ENCODE measurements at places on chromosomes 2 and 18.

DNA sequence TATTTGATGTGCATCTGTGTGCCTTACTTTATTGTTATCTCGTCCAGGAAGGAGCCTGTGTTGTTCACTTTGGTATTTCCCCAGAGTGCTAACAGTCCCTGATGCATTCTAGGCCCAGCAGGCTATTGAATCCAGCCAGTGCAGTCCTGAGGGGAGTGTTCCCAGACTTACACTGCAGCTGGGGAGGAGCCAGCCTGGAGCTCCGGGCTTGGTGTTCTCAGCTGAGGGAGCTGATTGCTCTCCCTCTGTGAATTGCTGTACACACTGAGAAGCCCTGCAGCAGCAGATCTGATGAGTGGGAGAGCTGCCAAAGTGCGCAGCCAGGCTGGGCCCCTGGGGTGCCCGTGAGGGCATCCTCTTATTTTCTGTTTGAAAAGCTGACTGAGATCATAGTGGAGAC lies 159.2 kb downstream of the GALNT3 start:
- peak; percentile 93 for DNase-seq

- DNase-seq = no peak
Observed at GRCh38 chr2:218031771-218032257, 29.0 kb upstream of the TNS1 start.

DNA sequence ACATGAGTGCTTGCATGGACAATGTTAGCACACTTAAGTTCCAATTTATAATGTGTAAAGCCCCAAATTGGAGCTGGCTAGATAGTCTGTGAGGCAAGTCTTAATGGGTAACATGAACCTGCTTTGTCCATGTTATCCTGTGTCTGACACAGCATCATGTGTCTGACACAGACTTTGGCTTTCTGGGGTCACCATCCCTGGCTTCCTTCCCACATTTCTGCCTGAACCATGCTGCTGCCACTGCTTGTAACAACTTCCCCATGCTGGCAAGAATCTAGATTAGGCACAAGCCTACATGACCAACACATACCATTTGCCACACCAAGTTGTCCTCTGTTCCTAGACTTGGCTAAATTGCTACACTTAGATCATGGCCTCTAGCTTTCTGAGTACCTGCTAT lies 49.8 kb upstream of the ZBTB7C start:
- no peak for DNase-seq

DNA sequence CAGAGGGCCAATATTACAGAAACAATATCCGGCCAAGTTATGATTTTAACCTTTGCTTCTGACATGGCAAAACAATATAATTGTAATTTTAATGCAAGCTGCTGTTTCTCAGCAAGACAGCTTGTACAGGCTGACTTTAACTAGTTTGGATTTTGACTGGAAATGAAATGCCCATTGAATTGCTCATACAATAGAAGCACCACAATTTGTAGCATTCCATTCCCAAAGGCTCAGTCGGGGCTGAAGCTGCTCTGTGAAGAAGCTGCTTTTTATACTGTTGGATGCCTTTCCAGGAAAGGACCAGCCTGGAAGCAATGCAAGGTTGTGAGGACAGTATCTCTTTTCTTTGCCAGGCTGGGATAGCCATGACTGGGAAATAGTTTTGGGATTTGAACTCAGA lies 677.0 kb upstream of the FANCL start:
- peak; percentile 59 for DNase-seq

DNA sequence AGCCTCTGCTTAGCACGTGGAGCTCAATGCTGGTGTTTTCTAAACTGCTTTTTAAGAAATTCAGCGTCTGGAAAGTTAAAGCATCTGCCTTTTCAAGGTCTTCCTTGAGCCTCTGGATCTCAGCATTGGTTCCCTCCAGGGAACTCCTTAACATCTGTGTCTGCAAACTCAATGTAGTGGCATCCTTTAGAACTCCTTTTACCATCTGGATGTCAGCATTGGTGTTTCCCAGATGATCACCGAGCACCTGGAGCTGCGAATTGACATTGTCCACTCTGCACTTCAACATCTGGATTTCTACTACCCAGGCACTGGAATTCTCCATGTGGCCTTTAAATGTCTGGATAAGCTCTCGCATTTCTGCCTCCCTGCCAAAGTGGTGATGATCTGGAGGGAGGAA lies 3.7 kb downstream of the CLEC4F start:
- DNase-seq = no peak

DNA sequence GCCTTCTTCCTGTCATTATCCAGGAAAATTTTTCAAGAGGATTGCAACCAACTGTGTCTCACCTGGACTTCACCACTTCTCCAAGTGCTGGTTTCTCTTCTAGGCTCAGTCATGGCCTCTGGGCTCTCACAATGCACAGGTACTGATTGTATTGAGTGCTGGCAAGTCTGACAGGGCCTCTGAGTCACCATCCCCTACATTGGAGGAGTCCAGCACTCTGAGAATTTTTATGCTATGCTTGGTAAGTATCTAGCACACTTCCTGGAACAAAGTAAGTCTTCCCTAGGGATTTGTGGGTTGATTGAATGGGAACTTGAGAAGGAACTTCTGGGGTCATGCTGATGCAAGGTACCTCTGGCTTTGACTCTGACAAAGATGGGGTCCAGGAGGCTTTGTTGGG lies 147.2 kb upstream of the CELF4 start:
- DNase-seq = no peak

Data from choroid plexus epithelial cell (primary cell).